Left renal pelvis (tissue), 4 donors: ENCODE measurements at places on chromosomes 5 and 9. TPM values are rescaled to one million over a fixed set of nuclear protein-coding genes. Genes with fewer than 3 reads are reported as not detected.

Gene SPAG8
- 7.2 TPM for polyA plus RNA-seq

Gene SWI5
- 35.7 TPM for polyA plus RNA-seq

Gene NUDT12
- 28.4 TPM for polyA plus RNA-seq

Gene DIAPH1
- 62.2 TPM for polyA plus RNA-seq

Gene FAM81B
- 6.2 TPM for polyA plus RNA-seq

GRCh38 chr5:103562453-103563157 is at the start of gene NUDT12:
Gene NUDT12 (minus strand): TSS chr5:103562789. CDS start chr5:103560248, 2,541 bp downstream.
- peak; percentile 65 for DNase-seq

DNA sequence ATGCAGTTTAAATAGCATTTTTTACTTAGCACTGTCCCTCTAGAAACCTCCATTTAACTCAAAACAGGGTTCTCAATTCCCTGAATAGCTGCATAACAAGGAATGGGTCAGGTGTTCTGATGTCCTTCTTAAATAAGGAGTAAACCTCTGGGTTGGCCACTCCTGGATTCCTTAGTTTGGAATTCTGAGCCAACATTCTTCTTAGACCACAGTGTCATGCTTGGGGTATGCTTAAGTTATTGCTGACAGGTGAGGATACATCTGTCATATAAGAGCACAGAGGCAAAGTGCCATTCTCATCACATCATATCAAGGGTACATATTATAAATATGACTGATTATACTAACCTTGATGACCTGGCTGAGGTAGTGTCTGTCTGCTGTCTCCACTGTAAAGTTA is 179.9 kb upstream of the SEMA6A start:
- no peak for DNase-seq

DNA sequence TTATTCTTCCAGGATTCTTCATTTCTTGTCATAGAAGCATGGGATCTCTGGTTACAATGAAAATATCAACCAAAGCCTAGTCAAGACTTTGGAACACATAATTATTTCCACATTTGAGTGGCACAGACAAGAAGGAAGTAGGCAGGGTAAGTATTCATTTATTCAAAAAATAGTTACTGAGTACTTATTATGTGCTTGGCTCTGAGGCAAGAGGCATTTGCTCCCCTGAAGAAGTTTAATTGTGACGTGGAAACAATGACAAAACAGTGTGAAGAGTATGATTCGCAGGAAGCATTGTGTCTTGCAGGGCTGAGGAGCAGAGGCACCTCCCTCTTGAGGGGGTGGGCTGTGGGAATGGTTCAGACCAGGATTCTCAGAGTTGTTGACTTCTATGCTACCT is 45.0 kb upstream of the TNFSF15 start:
- DNase-seq, result no peak

DNA sequence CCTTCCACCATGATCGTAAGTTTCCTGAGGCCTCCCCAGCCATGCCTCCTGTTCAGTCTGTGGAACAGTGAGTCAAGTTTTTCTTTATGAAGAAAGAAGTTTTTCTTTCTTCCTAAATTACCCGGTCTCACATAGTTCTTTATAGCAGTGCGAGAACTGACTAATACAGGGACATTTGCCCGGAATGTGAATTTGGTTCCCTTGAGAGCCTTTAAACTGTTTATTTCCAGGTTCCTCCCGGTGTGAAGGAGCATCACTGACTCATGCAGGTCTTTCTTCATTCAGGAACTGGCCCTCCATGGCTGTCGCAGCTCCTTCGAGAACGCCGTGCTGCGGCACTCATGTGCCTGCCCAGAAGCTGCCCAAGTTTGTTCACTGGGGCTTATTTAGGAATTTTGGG is 87.7 kb downstream of the PTCH1 start:
- no peak for DNase-seq

DNA sequence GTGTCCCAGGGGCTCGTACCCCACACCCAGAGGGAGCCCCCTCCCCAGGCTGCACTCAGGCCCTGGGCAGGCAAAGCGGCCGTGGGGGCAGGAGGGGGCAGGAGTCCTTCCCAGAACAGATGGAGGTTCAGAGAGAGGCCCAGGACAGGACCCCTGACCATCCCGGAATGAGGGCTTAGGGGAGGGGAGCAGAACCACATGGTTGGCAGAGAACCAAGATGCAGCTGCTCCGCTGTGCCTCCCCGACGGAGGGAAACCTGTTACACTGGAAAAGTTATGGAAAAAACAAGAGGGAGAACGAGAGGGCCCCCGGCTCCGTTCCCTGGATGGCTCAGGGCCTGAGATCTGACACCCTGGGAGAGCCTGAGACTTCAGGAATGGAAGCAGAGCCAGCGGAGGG is 22.7 kb downstream of the SLC12A7 start:
- no peak for DNase-seq

- no peak for DNase-seq
Observed at GRCh38 chr5:139182528-139183296, 15.5 kb downstream of the SIL1 start.

GRCh38 chr5:68991279-68992084 is 102.3 kb upstream of the SLC30A5 start:
- no peak for DNase-seq

- no peak for DNase-seq
Observed at GRCh38 chr5:124952079-124952478, 205.6 kb upstream of the ZNF608 start.

DNA sequence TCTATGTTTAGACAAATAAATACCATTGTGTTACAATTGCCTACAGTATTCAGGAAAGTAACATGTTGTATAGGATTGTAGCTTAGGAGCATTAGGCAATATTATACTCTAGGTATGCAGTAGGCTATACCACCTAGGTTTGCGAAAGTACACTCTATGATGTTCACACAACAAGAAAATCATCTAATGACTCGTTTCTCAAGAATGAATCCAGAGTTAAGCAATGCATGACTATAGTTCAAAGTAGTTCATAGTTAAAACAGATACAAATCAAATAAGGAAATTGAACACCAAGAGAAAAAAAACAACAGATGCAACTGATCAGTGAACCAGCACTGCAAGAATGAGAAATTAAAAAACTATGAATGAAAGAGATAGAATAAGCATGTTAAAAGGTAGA is 27.6 kb upstream of the ABLIM3 start:
- DNase-seq, result no peak

DNA sequence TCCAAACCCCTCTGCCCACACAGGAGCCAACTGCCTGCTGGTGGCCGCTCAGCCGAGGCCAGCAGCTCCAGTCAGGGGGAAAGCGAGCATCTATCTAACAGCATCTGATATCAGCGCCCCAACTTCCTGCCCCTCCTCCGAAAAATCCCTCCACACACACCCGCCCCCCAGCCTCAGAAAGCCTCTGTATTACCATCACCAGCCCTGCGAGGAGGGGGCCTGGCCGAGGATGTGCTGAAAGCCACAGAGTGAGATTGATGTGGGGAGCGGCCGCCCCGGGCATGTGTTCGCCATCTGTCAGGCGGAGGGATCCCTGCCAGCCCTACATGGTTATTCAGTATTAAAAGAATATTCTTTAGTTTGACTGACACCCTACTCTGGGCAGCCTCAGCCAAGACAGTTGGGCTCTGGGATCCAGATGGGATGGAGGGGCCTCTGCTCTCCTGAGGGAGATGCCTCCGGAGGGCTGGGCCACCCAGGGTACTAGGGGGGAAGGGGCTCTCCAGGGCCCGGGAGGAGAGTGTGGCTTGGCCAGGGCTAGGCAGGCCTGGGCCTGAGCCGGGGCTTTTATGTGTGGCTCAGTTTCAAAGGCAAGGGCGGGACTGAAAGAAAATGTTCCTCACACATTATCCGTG is 98.0 kb downstream of the HSD17B3 start:
- no peak for DNase-seq

DNA sequence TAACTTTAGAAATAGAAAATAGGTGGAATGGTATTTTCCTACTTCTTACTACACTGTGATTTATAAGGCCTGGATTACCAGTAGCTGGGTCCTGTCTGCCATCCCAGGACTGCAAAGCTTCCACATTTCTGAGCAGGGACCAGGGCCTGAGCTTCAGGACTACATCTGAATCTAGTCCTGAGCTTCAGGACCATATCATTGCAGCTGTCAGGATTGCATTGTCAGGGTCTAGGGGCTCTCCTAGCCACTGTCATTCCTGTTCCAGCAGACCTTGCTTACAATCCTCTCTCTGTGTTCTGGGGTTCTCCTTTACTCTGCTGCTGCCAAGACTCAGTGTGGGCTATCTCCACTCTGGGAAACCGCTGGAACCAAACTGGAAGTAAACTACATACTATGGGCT is 16.3 kb downstream of the RAB3C start:
- DNase-seq, result no peak

GRCh38 chr5:56710826-56711590 is 104.3 kb upstream of the MAP3K1 start:
- no peak for DNase-seq

DNA sequence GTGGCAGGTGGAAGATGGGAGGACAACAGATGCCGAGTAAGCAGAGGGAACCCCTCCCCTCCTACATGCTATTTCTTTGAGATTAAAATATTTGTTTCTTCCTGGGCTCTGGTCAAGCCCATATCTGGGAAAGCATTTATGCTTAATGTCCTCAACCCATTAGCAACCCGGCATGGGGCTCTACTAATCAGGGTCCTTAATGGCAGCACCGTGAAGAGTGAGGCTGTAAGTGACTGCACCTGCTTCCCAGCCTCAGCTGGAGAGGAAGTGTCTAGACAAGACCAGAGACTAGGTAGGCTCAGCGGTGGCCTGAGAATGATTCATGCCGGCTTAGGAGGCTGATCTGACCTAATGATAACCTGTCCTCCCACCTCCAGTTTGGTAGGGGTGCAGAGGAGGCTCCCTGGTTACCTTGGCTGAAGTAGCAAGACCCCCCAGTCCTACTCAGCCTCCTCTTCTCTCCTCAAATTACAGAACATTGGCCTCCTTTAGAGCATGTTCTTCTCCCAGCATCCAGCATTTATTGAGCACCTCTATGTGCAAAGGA is 61.3 kb upstream of the HSPA9 start:
- no peak for DNase-seq

- DNase-seq, result no peak
Observed at GRCh38 chr9:93865716-93866115, 89.4 kb downstream of the BARX1 start.

- DNase-seq, result no peak
Observed at GRCh38 chr9:127898433-127899127, 823 bp downstream of the ST6GALNAC6 start.

GRCh38 chr9:31519011-31519410 is 865.4 kb upstream of the ACO1 start:
- no peak for DNase-seq

- no peak for DNase-seq
Observed at GRCh38 chr5:169999621-170000020, 19.3 kb upstream of the INSYN2B start.

DNA sequence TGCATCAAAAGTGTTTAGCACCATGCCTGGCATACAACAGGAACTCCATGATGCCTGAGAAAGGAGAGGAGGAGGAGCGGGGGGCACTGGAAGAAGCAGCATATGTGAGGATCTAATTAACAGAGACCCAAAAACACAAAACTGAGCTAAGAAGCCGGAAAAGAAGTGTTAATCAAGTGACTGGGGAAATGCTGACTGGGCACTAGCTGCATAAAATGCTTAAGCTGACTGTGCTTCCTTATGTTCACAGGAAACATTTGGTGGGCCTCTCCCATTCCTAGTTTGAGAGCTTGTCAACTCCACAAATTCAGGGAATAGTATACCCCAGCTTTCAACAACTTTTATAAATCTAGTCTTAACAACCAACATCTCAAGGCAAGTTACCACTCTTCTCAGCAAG is 26.6 kb downstream of the DEPDC1B start:
- no peak for DNase-seq

GRCh38 chr5:137582218-137582617 is 83.1 kb upstream of the SPOCK1 start:
- DNase-seq, result no peak

GRCh38 chr5:61289669-61290306 is 42.3 kb upstream of the ZSWIM6 start:
- no peak for DNase-seq

- DNase-seq, result no peak
Observed at GRCh38 chr9:93829271-93830011, 125.7 kb downstream of the BARX1 start.
